ENCODE measurements at places on chromosomes 6 and 20.

GRCh38 chr6:46221222-46221793 is 50.5 kb upstream of the ENPP5 start:
- no peak for DNase-seq

GRCh38 chr6:45500924-45501816 is 123.4 kb upstream of the SUPT3H start:
- no peak for DNase-seq

DNA sequence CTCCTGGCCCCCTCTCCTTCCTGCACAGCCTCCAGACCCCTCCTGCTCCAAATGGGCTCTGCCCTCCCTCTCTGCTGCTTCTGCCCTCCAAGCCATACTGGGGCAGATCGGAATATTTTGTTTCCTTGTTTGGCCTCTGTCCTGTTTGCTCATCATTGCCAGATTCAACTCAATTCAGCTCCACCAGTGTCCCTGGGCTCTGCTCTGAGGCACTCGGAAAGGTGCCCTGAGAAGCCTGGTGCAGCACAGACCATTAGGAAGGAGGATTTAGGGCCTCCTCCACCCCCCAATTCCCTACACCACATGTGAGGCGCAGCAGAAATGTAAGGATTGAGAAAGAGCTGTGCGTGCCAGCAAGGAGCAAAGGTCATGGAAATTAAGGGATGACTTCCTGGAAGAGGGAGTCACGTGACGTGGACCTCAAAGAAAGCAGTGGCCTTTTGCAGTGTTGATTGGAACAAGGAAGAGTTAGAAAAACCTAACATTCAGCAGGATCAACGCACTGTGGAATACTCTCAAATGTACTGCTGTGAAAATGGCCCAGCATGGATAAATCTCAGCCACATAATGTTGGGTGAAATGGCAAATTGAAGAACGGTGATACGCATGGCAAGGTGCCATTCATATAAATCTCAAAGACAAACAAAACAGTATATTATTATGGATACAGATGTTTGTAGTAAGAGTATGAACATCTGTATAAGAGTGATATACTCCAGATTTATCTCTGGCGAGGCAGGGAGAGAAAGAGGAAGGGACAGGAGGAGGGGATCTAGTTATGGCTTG is 229.5 kb upstream of the RNF24 start:
- no peak for DNase-seq

GRCh38 chr20:8780915-8781314 is 288.0 kb upstream of the PLCB4 start:
- DNase-seq, result no peak

- no peak for DNase-seq
Observed at GRCh38 chr20:43393052-43393451, 64.6 kb upstream of the SRSF6 start.

GRCh38 chr6:132130626-132131298 is 179.6 kb upstream of the CCN2 start:
- DNase-seq, result no peak

DNA sequence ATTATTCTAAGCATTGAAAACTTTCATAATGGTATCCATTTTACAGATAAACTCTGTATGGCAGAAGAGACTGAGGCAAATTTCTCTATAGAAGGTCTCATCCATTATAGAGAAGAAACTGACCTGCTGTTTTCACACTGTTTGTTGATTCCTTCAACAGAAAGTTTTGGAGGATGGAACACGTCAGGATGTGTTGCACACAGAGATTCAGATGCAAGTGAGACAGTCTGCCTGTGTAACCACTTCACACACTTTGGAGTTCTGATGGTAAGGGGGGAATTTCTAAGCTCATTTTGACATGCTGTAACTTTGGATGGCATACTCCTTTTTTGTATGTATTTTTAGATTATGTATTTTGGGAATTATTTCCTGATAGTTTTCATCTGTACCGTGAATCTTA is 109.3 kb downstream of the ADGRG6 start:
- no peak for DNase-seq

All from stimulated activated CD8-positive, alpha-beta memory T cell treated with anti-CD3 and anti-CD28 coated beads, Interleukin-12 subunit alpha, Interleukin-12 subunit beta, amount 100 ng/mL, for 4 hours (primary cell).